Activated CD8-positive, alpha-beta memory T cell treated with anti-CD3 and anti-CD28 coated beads, Interleukin-2, amount 50 U/mL, for 4 hours (primary cell): ENCODE measurements at places on chromosomes 6 and 20.
A peak's percentile ranks its signal among the peaks of the same experiment; 100 is the strongest.

DNA sequence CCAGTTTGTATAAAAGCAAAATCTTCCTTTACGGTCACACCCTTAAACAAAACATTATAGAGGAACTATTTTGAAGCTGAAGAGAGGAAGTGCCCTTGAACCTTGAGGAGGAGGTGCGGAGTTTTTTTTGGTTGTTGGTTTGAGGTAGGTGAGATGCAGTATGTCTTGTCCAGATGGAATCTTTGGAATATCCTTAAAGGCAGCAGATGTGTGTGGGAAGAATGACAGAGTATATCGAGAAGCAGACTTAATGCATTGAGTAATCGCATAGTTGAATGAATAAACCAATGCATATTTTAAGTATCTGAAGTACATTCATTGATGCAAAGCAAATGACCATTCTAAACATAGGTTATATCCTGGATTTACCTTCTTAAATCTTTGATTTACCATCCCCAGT, 49.9 kb downstream of the AIG1 start:
- DNase-seq = no peak

DNA sequence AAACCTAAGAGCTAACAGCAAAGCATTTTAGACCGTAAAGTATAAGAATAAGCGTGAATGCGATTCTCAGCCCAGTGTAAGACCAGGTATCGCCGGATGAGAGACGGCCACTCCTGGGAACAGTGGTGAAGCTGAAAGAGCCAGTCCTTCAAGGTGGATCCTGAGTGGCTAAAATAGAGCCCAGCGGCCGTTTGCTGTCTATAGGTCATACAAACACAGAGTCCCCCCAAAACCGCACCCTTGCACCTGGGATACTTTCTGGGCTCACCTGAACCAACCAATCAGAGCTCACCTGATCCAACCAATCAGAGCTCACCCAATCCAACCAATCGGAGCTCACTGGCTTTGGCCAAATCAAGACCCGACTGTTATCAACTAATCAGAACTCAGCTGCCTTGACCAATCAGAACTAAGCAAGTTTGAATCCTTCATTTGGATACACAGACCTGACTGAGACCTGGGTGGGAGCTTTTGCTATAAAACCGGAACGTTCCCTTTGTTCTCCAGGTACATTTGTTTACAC, 248.2 kb downstream of the DLL1 start:
- DNase-seq = no peak

- no peak for DNase-seq
These were observed 243.6 kb downstream of the UST start for GRCh38 chr6:148990403-148990802.

DNA sequence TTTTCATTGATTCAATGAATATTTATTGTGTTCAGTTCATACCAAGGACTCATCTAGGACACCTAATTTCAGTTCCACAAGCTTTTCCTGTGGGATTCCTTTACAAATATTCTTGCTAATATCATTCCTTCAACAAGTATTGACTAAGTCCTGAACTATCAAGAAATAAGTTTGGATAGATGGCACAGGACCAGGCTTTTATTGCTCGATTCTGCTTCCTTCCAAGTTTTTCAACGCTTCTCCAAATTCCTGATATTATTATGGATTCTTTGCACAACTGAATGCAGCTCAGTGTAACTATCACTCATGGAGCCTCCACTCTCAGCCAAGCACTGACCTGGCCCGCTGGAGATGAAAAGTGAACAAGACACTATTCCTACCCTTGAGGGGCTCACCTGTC, 32.7 kb upstream of the COL21A1 start:
- DNase-seq = no peak

DNA sequence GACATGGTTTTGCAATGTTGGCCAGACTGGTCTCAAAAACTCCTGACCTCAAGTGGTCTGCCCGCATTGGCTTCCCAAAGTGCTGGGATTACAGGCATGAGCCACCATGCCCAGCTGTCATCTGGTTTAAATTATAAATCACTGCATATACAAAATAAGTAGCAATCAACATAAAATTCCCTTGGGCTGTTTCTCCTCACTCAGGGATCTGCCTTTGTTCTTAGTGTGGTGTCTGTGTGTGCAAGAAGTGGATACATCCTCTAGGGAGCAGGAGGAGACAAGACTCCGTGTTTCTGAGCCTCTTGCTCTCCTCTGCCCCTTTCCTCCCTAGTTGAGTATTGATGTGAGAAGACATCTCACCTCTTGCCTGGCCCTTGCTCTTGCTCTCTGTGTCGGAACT, 65.2 kb upstream of the ADGRF4 start:
- DNase-seq = no peak

GRCh38 chr6:2440516-2440915, 195.1 kb upstream of the GMDS start:
- DNase-seq = no peak

DNA sequence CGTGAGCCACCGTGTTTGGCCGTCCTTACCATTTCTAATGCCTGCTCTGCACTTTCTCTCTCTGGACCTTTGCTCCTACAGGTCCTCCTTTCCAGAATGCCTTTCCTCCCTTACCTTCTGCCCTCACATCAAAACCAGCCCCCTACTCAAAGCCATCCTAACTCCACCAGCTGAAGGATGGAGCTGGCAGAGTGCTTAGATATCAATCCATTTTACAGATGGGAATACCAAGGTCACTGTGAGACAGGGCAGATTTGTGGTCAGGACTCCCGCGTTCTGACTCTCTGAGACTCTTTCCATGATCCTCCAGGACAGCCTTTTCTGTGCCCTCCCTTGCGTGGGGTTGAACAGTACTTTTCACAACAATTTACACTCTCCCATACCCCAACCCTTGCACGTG, 41.7 kb upstream of the SCRT2 start:
- no peak for DNase-seq

- peak; percentile 44 for DNase-seq
These were observed 4.0 kb downstream of the VARS1 start for GRCh38 chr6:31791324-31792089.

DNA sequence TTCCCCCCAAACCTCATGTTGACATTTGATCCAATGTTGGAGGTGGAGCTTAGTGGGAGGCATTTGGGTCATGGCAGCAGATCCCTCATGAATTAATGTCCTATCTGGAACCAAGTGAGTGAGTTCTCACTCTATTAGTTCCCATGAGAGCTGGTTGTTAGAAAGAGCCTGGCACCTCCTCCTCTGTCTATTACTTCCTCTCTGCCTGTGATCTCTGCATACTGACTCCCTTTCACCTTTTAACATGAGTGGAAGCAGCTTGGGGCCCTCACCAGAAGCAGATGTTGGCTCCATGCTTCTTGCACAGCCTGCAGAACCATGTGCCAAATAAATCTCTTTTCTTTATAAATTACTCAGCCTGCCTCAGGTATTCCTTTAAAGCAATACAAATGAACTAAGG, 127.3 kb upstream of the RALGAPA2 start:
- DNase-seq = no peak

GRCh38 chr6:157514659-157515496, 133.9 kb downstream of the ZDHHC14 start:
- no peak for DNase-seq

- DNase-seq = no peak
These were observed 46.3 kb upstream of the CD93 start for GRCh38 chr20:23132293-23132929.

- DNase-seq = no peak
These were observed 336.0 kb downstream of the DHX35 start for GRCh38 chr20:39298121-39298520.

DNA sequence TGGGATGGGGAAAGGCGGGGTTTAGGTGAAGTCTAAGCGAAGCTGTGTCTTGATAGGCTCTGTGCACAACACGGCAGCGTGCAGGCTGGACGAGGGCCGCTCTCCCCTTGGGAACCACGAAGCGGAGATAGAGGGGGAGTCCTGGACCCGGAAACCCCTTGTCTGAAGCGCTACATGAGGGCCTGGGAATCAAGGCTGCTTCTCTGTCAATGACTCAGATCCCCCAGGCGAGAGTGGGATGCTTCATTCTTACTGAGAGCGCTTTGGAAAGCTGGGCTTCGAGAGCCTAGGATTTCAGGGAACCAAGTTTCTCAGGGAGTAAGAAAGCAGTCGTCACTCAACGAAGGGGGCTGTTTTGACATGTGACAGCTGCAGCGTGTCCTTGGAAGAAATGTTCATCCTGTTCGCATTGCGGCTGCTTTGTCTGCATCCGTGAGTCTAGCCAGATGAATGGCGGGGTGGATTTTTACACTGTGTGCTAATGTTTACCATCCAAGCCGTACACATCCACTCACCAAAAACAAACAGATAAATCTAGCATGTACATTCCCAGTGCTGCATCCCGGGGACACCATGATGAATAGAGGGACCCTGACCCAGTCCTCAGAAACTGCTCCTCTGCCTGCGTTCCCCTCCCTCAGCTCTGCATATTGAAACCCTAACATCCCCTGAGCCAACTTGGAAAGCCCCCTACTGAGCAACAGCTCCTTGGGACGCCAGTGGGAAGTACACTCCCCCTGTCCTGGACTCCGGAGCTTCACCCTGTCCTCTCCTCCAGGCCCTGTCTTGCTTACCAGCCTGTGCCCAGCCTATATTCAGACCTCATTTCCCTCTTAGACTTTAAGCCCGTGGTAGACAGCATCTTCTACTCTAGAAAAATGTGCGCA, 24.5 kb upstream of the RTF2 start:
- no peak for DNase-seq

DNA sequence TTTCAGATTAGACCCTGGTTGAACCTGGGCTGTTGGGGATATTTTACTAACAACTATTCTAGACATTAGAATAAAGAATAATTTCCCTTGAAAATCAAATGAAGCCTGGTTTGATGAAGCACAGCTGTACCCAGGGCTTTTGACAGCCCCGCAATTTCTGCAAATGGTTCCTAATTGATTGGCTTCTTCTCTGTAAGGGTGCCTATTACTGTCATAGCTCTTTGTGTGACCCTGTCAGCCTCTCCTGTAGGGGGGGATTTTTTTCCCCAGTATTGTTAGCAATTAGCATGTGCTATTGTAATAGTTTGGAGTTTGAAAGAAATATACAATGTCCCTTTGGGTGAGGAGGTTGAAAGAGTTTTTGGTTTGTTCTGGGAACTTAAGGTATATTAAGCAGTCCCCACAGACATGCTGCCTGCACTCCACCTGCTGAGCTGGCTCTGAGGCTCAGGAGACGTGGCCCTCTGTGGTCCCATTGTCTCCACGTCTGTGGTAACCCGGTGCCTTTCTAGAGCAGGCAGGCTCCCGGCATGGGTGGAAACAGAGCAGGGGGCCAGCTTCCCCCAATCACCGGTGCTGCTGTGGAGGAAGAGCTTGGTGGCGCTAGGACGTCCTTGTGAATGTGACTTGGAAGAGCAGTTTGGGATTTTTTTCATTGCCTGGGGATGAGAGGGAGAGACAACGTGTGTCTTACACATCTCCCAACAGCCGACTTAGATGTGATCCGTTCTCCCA, 47.3 kb upstream of the CLDN20 start:
- DNase-seq = no peak

GRCh38 chr20:20711413-20711812, 1.0 kb downstream of the RALGAPA2 start:
- DNase-seq = peak; percentile 19

DNA sequence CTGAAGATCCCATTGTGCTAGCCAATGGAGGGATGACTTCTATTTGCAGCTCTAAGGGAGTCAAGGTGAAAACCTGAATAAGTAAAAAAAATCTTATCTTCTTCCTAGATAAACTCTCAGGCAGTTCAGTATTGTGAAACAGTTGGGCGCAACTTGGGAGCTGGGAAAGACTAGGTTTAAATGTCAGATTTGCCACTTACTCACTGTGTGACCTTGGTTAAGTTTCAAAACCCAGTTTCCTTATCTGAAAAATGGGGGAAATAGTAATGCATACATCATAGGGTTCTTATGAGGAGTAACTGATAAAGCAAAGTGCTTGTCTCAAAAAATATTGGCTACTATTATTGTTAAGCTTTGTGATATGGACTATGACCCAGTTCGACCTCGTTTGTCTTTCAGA, 88.8 kb downstream of the CD83 start:
- no peak for DNase-seq

DNA sequence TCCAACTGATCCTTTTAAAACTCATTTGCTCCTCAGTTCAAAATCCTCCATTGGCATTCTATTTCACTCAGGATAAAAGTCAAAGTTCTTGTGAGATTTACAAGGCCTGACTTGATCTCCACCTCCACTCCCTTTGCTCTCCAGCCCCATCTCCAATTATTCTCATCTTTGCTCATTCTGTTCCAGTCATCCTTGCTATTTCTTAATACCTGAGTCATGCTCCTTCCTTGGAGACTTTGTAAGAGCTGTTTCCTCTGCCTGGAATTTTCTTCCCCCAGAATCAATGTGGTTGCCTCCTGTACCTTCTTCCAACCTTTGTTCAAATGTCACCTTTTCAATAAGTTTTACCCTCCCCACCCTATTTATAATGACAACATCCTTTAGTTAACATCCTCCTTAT, 373.5 kb downstream of the HTR1B start:
- no peak for DNase-seq

GRCh38 chr6:15267221-15267620, 21.4 kb downstream of the JARID2 start:
- DNase-seq = no peak
